Stimulated activated CD8-positive, alpha-beta memory T cell treated with anti-CD3 and anti-CD28 coated beads, Interleukin-15, amount 100 ng/mL, for 24 hours (primary cell): ENCODE measurements at places on chromosomes 2 and 18.

- DNase-seq: no peak
These were observed 243.1 kb upstream of the SETBP1 start for GRCh38 chr18:44437603-44438002.

- DNase-seq: no peak
These were observed 25.4 kb upstream of the CDH7 start for GRCh38 chr18:65725251-65726050.

GRCh38 chr2:226354434-226354833 is 445.2 kb downstream of the IRS1 start:
- no peak for DNase-seq

GRCh38 chr18:58204776-58205442 is 160.9 kb downstream of the NEDD4L start:
- no peak for DNase-seq

DNA sequence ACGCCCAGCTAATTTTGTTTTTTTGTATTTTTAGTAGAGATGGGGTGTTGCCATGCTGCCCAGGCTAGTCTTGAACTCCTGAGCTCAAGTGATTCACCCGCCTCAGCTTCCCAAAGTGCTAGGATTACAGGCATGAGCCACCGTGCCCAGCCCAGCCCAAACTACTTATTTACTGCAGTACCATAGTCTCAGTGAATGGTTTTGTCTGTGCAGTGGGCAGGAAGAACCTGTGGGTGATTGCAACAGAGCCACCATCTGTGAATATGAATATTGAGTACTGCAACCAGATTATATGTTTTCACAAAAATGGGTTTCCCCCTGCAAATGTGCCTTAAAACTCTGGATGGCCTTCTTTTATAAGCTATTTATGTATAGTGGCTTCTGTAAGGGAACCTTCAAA is 9.1 kb downstream of the MPPE1 start:
- DNase-seq: no peak
